ENCODE measurements at places on chromosomes 13 and 19. TPM values are rescaled to one million over a fixed set of nuclear protein-coding genes. Genes with fewer than 3 reads are reported as not detected.

PLPP2 gene
- 28.7 TPM for total RNA-seq

RNF17 gene
- not detected for total RNA-seq

FCHO1 gene
- 5.9 TPM for total RNA-seq

KL gene
- total RNA-seq = 12.5 TPM

GRK1 gene
- total RNA-seq = not detected

Data from kidney (tissue), 22 donors.